ENCODE measurements at places on chromosomes 16 and 17.

GRCh38 chr16:75108792-75109731 is 7.5 kb downstream of the LDHD start:
- DNase-seq, result no peak

- no peak for DNase-seq
Measured at GRCh38 chr17:21025451-21025850, 17.4 kb downstream of the USP22 start.

DNA sequence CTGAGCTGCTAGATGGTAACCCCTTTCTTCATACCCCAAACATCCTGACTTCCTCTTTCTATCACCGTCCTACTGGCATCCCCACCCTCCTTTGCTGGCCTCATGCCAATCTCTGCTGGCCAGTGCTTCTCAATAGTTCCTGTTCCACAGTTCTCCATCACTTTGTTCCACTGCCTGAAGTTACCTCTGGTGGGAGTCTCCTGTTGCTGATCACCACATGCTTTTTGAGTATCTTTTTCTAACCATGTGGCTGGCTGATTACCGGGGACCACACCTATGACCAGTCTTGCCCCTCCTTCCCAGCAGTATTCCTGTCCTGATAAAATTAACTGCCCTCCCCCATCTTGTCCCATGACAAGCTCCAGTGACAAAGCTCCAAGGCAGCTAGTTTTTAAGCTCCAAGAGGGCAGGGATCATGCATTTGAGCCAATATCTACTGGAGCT is 380.4 kb upstream of the CCL2 start:
- no peak for DNase-seq

GRCh38 chr17:81926451-81927151 is 934 bp downstream of the MAFG start:
- peak; percentile 88 for DNase-seq

DNA sequence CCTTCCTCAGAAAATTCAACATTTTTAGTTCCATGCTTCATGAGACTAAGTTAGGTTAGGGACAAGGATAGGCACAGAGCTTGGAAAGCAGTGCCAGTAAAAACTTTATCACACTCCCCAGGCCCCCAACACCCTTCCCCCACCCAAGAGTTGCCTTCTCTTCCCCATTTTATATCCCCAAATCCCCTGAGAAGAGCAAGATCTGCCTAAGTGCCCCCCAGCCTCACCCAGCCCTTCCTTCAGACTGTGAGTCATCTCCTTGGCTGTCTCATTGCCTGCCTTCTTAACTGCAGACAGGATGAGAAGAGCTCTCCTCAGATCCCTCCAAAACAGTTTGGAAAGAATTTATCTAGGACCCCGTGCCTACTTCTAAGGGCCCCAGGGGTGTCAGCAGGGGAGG is 55.8 kb downstream of the NEUROD2 start:
- DNase-seq, result no peak

- peak; percentile 54 for DNase-seq
Measured at GRCh38 chr17:51461578-51462004, 201.2 kb downstream of the UTP18 start.

All from GM20000 (cell line).